ENCODE measurements at places on chromosomes 2 and 18.
A peak's percentile ranks its signal among the peaks of the same experiment; 100 is the strongest.

- peaks cover 50% of the 10 kb centered on the region for H3K4me1 ChIP-seq
- H3K27me3 ChIP-seq = no peaks in the 10 kb centered on the region
- DNase-seq = peak; percentile 67
- H3K4me3 ChIP-seq = peak overlapping the region; percentile 98
- peak overlapping the region; percentile 96 for H3K27ac ChIP-seq
Measured at GRCh38 chr2:234491897-234492296, 5.0 kb downstream of the ARL4C start.

DNA sequence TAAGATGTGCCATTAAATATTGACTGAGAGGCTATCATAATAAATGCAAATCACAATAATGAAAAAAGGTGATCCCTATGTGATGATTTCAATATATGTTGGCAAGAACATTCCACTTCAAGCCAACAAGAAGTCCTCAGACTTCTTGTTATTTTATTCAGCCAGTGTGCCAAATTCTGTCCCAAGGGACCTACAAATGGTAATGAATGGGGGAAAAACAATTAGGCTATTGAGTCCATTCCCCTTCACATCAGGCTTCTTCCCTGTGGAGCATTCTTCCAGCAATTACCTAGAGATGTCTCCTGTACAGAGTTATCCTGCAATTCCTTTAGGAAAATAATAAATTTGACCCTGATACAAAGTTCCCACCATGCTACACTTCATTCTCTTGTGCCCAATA, 144.4 kb downstream of the PIEZO2 start:
- no peaks in the 10 kb centered on the region for H3K4me1 ChIP-seq
- H3K36me3 ChIP-seq = no peaks in the 10 kb centered on the region
- DNase-seq = no peak
- no peak overlapping the region for H3K27ac ChIP-seq
- no peaks in the 10 kb centered on the region for H3K27me3 ChIP-seq

GRCh38 chr18:70068981-70069380, 121.3 kb upstream of the CD226 start:
- H3K27me3 ChIP-seq = no peaks in the 10 kb centered on the region
- H3K27ac ChIP-seq = no peak overlapping the region
- peaks cover 25% of the 10 kb centered on the region for H3K36me3 ChIP-seq
- no peaks in the 10 kb centered on the region for H3K4me1 ChIP-seq

DNA sequence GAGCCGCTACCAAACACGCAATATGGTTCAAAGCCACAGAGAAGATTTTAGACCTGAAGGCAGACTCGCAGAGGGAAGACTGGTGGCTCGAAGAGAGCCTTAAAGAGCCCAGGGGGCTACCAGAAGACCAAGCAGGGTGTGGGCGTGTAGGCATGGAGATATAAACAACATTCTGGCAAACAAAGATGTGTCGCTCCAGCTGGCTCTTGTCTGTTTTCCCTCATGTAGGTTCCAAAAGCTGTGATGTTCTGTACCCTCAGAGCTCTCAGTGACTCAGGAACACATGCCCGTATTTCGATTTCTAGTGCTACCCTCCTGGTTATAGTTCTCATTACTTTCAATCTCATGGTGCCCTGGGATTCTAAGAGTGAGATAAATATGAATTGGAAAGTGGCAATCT, 44.5 kb downstream of the DOCK10 start:
- no peak overlapping the region for H3K27ac ChIP-seq
- no peak overlapping the region for H3K4me3 ChIP-seq

DNA sequence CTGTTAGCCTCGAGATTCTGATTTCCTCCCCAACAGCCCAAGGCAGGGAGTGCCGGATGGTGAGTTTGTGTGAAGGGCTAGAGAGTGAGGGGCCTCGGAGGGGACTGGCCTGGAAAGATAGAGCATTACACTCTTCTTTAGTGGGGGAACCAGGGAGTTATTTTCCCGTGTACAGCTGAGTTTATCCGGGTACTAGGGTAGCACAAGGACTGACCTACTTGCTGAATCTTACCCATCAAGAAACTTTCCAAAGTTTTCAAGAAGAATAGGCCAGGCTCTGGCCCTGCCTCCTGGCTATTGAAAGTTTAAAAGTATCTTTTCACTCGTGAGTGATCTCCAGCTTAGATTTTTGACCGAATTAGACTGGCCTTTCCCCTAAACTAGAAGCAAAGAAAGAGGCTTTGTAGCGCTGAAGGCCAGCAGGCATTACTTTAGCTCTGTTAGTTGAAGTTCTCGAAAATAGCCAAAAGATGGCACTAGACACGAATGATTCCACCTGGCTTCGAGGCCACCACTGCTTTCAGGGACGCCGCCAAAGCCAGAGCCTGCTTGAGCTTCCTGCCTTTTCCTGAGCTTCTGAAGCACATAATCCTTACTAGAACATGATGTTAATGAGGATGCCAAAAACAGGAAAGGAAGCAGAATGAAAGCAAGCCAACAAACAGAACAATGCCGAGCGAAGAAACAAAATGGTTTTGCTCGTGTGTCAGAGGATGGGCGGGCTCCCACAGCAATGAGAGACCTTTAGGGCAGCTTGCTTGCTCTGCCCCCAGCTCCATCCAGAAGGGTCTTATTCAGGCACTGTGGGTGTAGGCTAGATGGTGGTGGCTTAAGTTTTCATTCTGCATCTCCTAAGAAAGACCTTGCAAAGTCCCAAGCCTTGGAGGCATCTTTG, 55.8 kb downstream of the TSN start:
- no peaks in the 10 kb centered on the region for H3K4me1 ChIP-seq
- peaks cover 15% of the 10 kb centered on the region for H3K27me3 ChIP-seq
- H3K4me3 ChIP-seq = no peak overlapping the region
- DNase-seq = no peak
